Psoas muscle (tissue), 8 donors: ENCODE measurements at places on chromosomes 12 and 14. TPM values are rescaled to one million over a fixed set of nuclear protein-coding genes. Genes with fewer than 3 reads are reported as not detected.

Gene SENP1
- polyA plus RNA-seq = 3.3 TPM

Gene MIPOL1
- polyA plus RNA-seq = 2.6 TPM

Gene RNASE3
- polyA plus RNA-seq = 0.51 TPM

Gene WDR20
- polyA plus RNA-seq = 20.6 TPM

Gene FGF23
- polyA plus RNA-seq = not detected

Gene POLE2
- 2.3 TPM for polyA plus RNA-seq

Gene ACAD10
- polyA plus RNA-seq = 15.3 TPM

Gene RASSF8
- 19.4 TPM for polyA plus RNA-seq

Gene CEP128
- 0.94 TPM for polyA plus RNA-seq
